ENCODE measurements at places on chromosomes 7 and 10. TPM values are rescaled to one million over a fixed set of nuclear protein-coding genes. Genes with fewer than 3 reads are reported as not detected.

DNA sequence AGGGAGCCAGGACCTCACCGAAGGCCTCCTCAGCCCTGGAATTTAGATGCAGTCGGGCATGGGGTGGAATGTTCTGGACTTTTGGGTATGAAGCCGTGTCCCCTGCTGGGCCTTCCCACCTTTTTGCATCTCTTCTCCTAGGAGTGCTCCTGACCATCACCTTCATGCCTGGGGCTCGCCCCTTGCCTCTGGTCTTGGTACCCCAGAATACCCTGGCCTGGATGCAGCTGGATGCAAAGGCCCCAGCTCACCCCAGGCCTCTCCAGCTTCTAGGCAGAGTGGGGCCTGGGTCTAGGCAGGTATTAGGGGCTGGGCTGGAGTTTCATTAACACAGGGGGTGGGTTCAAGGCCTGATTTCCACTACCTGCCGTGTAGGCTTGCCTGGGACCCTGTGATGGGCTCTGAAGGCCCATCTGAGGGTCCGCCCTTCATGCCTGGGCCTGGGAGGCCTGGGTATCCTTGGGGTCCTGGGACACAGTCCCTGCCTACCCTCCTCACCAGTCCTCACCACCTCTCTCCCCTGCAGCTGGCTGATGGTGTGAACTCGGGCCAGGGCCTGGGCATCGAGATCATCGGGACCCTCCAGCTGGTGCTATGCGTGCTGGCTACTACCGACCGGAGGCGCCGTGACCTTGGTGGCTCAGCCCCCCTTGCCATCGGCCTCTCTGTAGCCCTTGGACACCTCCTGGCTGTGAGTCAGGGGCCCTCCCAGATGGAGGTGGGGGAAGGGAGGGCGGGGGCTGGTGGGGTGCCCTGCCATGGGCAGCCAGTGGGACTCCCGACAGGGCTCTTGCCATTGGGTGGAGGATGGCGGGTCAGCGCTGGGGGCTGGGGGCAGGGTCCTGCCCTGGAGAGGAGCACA lies 10.1 kb downstream of the AQP1 start:
- DNase-seq = peak; percentile 9

- no peak for DNase-seq
These were observed 8.9 kb downstream of the HIP1 start for GRCh38 chr7:75729851-75730274.

- no peak for DNase-seq
These were observed 514.7 kb downstream of the RPS24 start for GRCh38 chr10:78548369-78548768.

- DNase-seq = no peak
These were observed 78.5 kb downstream of the GRID1 start for GRCh38 chr10:86287966-86288579.

GRCh38 chr10:72013202-72013945 lies 49.2 kb downstream of the CHST3 start:
- no peak for DNase-seq

GRCh38 chr10:59808896-59809643 lies 55.8 kb upstream of the MRLN start:
- DNase-seq = peak; percentile 41

DNA sequence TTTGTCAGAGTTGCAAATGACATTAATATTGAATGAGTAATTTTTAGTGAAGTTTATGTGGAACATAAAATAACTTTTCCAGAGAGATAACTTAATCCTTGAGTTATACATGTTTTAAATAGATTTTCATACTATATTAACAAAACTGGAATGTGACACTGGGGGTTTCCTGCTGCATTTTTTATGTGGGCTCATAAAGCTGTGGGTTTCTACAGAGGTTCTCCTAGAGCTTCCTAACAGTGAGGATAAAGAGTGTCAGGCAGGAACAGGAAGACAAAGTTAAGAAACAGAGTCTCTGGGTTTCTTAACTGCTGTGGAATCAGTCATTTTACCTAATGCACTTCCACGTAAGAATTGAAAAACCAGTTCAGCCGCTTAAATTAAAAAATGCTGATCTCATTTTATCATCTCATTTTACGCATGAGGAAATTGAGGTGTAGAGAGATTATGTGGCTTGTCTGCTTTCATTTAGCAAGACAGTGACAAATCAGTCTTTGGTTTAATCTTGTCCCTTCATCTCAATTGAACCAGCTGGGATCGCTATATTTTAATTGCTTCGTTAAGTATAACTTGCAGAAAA lies 5.0 kb downstream of the CD36 start:
- no peak for DNase-seq

- DNase-seq = peak; percentile 23
These were observed 738 bp downstream of the VPS26A start for GRCh38 chr10:69124563-69125268.

- DNase-seq = peak; percentile 24
These were observed 119.7 kb downstream of the ABLIM1 start for GRCh38 chr10:114538181-114538906.

GRCh38 chr10:114767986-114768821 lies 53.4 kb upstream of the FHIP2A start:
- peak; percentile 21 for DNase-seq

- DNase-seq = no peak
These were observed 9.4 kb upstream of the PPP2R2D start for GRCh38 chr10:131891196-131891928.

- no peak for DNase-seq
These were observed 35.8 kb upstream of the CDK1 start for GRCh38 chr10:60742512-60742911.

DNA sequence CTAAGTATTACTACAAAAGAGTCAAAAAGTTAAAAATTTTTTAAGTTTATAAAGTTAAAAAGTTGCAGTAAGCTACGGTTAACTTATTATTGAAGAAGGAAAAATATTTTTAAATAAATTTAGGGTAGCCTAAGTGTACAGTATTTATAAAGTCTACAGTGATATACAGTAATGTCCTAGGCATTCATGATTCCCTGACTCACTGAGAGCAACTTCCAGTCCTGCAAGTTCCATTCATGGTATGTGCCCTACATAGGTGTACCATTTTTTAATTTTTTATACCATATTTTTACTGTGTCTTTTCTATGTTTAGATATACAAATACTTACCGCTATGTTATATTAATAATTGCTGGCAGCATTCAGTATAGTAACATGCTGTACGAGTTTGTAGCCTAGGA lies 92.3 kb downstream of the CTNNA3 start:
- no peak for DNase-seq

DNA sequence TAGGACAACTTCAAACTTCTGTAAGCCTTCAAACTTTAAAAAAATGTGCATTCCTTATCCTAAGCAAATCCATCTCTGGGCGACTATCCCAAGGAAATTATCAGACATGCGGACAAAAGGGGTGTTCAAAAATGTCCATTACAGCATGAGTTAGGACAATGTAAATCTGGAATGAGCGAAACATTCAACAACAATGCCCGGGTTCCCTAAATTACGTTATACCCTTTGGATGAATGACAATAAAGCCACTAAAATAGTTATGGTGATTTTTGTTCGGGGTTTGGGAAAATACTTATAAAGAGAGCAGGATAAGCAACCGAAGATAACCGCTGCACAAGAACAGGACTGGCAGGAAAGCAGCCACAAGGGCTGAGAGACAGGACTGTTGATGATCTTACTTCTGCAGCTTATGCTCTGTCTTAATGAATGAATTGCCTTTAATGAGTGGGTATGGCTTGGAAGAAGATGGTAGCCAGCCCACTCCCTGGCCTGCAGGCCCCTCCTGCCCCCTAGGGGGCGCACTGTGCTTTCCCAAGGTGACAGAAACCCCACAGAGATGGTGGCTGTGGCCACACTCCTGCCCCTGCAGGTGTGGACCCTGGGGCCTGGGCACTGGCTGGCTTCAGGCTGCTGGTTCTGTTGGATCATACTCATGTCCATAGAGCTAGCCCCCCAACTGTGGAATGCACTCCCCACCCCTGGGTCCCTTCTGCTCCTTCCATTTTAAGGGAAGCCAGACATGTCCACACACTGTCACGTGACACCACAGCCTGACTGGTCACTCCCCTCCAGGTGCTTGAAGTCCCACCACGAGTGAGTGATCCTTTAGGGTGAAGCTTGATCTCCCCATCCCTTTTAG lies 45.0 kb downstream of the ZCCHC24 start:
- no peak for DNase-seq

DNA sequence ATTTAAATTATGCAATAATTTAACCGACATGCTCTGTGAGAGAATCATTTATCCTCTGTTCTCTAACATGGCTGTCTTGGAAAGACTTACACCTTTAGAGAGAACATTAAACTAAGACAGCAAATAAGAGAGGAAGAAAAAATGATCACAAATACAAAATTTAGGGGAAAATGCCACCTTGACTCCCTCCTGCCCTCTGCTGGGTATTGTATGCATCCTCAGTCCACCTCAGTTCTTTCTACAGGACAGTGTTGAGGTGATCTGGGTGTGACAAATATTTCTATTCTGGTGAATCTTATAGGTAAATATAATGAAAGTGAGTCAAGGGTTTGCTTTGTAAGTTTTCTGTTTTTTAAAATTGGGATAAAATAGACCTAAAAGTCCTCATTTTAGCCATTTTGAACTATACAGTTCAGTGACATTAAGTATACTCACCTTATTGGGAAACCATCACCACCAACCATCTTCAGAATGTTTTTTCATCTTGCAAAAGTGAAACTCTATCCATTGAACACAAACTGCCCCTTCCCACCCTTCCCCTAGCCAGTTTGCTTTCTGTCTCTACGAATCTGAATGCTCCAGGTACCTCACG lies 61.5 kb upstream of the ELMO1 start:
- DNase-seq = no peak

GRCh38 chr7:150869467-150869866 lies 17.1 kb downstream of the AOC1 start:
- no peak for DNase-seq

DNA sequence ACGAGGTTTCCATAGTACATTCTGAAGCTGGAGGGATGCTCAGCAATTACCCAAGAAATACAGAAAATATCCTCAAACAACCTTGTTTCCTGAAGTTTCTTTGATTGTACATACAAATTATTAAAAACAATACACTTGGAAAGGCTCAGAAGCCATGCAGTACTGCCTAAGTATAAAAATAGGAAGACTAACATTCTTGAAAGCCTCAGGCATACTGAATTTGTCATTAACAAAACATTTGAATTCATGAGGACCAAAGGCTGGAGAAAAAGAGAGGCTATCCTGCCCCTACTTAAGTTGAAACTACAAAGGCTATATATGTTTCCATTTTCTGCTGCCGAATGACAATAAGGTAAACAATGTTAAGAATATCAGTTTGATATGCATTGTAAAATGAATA lies 54.3 kb upstream of the SGCE start:
- no peak for DNase-seq

GSTO2 gene
- 0.91 TPM for total RNA-seq

CALHM2 gene
- 21.4 TPM for total RNA-seq

ARID5B gene
- total RNA-seq = 67.4 TPM

DDX56 gene
- total RNA-seq = 99.7 TPM

OR2F1 gene
- not detected for total RNA-seq

BLNK gene
- 238 TPM for total RNA-seq

WEE2 gene
- total RNA-seq = not detected

NUTM2E gene
- 0.44 TPM for total RNA-seq
